ENCODE measurements at places on chromosomes 4 and X.

DNA sequence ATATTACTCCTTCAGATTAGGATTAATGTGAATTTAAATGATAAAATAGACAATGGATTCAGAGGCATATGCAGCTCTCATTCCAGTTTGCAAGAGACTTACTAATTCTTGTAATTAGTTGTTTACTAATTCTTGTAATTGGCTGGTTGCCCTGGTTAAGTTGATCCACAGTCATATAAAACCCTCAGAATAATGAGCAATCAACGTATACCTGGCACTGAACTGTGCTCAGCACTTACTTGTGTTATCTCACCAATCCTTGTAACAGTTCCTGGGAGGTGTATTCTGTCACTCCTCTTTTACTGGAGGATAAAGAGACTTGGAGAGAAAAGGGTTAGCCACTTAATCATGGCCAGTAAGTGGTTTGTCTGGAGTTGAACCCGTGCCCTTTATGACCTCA is 10.5 kb downstream of the HERC5 start:
- DNase-seq, result no peak

GRCh38 chrX:23381099-23382087 is 46.7 kb downstream of the PTCHD1 start:
- no peak for DNase-seq

DNA sequence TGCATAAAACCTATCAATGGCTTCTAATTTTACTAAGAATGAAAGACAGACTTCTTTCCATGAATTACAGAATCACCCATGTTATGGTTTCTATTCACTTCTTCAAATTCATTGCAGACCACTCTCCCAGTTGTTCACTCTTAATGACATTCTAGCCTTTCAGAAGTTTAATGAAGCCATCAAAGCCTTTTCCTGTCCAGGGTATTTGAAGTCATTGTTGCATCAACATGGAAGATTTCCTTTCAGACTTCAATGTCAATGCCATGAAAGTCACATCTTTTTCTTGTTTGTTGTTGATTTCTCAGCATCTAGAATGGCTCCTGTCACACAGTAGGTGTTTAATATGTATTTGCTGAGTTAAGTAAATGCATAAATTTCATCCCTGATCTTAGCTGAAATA is 48.1 kb upstream of the ARSJ start:
- no peak for DNase-seq

- DNase-seq, result no peak
These were observed 74.1 kb downstream of the EVC start for GRCh38 chr4:5784960-5785611.

DNA sequence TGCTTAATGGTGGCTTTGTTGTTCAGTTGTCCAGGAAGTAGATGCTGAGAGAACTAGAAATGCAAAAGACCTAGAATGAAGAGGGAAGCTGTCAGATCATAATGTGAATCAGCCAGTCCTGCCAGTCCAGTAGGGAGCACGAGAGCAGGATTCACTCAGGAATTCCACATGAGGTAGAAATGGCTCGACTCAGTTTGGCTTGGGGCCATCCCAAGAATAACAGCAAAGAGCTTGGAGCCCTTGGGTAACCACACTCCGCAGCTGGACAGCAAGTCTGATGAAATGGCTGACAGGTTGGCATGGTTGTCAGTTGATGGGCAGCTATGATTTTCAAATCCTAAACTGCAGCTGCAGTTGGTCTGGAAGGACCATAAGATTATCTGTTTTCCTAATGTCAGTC is 44.5 kb upstream of the WDR1 start:
- DNase-seq, result no peak

DNA sequence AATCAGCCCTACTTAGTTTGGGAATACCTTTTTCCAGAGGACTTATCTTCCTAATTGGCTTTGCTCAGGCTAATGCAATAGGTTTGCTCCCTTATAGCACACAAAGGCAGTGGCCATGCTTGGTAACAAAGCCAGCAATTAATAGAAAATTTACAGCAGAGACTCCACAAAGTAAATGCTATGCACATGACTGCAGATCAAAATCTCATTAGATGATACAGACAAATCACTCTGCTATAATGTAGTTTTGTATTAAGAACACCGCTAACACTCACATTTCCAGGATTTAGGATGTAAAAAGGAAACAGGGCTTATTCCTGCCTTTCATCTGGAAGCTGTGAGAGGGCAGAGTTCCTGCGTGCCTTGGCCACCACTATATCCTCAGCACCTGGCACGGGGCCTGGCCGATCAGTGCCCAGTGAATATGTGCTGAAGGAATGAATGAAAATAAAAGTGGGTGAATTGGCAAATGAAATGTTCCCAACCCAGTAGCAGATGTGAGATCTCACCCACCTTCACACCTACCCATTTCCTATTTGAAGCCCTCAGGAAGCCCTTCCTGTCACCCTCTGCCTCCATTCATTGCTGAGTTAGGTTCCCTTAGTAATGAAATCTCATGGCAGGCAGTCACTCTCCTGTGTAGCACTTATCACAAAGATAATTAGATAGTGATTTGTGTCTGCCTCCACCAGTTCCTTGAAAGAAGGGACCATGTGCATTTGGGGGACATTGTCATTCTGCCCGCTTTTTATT is 5.1 kb downstream of the SEPTIN6 start:
- DNase-seq, result no peak

DNA sequence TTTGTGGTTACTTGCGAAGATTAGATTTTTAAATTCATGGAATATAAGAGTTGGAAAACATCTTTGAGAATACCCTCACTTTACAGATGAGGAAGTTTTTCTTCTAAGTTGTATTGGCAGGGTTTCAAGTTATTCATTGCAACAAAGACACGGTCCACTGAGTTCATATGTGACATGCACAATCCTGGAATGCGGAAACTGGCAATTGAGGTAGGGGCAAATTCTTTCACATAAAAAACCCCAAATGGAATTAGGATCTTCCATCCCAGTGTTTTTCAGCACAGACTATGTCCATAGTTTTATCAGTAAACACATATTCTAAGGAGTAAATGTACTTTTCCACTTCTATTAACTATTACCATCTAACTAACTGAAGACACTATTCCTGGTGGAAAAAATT is 81.8 kb upstream of the NAP1L5 start:
- DNase-seq, result no peak

DNA sequence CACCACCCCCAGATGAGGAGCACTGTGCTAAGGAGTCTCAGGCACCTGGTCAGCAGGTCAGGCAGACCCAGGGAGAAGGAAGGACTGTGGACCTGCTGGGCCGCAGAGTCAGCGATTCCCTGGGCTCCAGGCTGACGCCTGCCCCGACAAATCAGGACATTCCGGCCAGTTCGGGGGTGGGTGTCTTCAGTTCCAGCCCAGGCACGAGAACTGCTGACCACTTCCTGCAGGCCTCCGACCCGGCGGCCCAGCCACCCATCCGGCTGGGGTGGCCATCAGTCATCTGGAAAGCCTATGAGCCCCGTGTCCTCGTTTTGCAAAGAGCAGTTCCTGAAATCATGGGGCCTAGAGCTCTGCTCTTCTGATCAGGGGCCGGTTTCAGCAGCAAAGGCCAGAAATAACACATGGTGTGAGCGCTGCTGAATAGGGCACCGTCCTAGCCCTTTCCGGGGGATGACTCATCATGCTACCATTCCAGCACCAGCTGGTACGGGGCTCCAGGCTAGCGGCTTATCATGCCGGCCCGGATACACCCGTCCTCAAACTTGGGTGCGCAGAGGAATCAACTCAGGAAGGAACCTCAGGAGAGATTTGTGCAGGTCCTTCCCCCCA is 7.8 kb upstream of the SH3TC1 start:
- peak; percentile 96 for DNase-seq

DNA sequence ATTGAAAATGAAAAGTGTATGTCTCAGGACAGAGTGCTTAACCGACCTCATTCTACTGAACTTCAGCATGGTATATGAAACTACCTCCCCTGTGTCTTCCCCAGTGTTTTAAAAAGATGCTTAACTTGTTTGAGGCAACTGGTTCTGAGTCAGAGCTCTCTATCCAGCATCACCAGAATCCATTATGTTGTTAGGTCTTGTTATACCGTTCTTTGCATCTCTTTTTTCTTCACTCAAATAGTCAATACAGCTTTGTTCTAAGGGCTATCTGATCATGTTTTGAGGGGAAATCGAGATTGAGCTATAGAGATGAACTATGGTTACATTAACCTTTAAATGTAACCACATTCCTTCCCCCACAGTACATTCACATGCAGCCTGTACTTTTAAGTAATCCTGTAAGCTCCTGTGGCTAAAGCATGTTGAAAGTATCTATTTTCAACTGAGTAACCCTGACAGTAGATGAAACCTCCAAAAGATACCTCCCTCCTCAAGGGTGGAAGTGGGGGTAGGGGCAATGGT is 514.4 kb downstream of the RPA4 start:
- peak; percentile 14 for DNase-seq

DNA sequence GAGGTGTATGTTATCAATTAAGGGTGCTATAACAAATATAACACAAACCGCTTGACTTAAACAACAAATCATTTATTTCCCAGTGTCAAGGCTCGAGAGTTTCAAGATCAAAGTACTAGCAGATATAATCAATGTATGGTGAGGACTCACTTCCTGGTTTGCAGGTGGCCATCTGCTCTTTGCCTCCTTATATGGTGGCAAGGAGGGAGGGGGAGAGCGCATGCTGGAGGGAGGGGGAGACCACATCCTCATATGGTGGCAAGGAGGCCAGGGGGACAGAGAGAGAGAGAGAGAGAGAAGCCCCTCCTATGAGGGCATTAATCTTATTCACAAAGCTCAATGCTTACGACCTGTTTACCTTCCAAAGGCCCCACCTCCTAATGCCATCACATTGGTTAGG is 372.3 kb upstream of the SPOCK3 start:
- no peak for DNase-seq

DNA sequence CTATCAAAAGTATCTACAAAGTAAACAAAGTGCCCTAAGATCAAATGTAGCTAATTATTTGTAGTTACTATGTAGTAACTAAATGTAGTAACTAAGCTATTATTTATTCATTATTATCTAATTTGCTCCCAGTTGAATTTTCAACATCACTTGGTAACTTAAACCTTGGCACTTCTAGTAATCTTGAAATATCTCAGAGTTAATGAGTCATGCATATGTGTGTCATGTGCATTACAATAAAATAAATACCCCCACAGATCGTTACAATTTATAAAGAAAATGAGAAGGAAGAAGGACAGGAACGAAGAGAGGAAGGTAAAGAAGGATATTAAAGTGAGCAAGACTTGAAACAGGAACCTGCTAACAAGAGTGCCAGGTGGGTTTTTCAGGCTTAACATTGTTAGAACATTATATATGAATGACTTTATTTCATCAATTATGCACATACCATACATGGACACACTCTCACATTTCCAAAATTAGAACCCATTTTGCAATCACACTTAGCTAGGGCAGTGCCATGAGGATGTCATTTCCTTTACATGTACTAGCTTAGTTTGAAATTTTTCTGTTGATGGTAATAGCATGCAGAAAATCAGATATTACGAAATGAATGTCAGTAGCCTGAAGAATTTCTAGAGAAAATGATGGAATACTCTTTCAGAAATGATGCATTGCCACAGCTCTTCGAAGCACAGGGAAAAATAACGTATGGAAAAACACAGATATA is 1670.4 kb upstream of the AGA start:
- DNase-seq, result no peak

- DNase-seq, result no peak
These were observed 305.7 kb downstream of the PDHA2 start for GRCh38 chr4:96145601-96146000.

DNA sequence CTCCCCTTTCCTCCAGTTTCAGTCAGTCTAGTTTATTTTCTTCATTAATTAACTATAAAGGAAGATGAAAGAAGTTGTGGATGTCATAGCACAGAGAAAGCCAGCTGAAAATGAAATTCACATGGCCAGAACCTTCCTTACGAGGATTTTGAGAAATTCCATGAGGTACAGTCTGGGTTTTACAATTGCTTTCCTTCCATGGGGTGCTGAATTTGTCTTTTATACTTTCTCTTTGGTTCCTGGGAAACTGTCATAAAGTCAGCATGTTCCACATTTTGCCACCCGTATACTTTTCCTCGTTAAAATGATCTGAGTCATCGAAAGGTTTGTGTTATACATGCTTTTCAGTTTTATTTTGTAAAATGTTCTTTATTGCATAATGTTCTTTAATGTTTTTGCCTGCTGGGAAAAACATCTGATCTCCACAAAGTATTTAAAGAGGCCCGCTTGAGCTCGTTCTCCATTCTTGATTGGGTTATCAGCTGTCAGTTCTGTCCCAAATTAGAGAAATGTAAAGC is 78.1 kb upstream of the CLDN34 start:
- no peak for DNase-seq

DNA sequence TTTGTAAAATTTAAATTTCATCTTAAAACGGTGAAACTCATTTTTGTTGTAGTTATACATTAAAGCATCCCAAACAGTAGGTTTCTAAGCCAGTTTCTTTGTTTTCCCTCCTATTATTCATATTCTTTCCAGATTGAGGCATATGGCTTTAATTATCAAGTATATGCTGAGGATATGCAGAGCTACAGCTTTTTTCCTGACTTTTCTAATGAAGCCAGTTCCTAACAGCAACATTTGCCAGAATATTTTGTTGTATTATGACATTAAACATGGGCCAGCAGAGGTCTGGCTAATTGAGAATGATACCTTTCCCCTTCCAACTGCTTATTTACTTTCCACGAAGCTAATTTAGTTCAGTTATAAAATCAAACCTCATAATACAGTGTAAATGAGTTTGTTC is 75.3 kb downstream of the SLIT2 start:
- no peak for DNase-seq

DNA sequence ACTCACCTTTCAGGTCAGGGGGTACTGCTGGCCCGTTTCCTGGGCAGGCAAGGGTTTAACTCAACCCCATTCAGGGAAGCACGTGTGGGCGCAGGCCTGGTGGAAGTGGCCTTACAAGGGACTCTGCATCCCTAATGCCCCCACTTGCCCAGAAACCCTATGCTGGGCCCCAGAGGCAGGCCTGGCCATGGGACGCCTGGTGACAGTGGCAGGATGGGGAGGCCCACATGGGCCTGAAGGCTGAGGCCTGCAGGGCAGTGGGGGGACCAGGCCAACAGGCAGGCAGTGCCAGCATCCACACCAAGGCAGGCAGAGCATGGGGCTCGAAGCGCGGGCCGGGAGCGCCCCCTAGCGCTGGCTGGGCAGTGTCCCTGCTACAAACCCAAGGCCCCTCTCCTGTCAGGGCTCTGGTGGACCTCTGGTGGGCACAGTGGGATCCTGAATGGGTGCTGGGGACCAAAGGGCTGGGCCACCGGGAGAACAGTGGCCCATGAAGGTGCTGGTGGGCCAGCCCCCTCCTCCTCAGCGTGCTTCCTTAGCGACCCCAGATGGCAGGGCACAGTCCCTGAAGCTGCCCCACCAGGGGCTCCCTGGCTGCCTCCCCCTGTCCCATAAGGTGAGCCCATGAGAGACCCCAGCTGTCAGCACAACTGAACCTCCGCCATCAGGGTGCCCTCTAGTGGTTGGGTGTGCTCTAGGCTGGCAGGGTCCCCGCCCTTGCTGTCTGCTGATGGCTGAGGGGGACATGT is 16.8 kb downstream of the FGFR3 start:
- peak; percentile 74 for DNase-seq

- no peak for DNase-seq
These were observed 19.7 kb downstream of the TRIM2 start for GRCh38 chr4:153223930-153224329.

- peak; percentile 89 for DNase-seq
These were observed 42.5 kb downstream of the DTHD1 start for GRCh38 chr4:36323816-36324419.

- no peak for DNase-seq
These were observed 764.7 kb upstream of the FRG1 start for GRCh38 chr4:189176002-189176401.

All from suppressor macrophage treated with lipopolysaccharide for 4 hours (primary cell).